Renal cortex interstitium (tissue), 15 donors: ENCODE measurements at places on chromosomes 2 and 18.

GRCh38 chr2:116669782-116670181 is 1144.7 kb upstream of the DDX18 start:
- no peak for DNase-seq

DNA sequence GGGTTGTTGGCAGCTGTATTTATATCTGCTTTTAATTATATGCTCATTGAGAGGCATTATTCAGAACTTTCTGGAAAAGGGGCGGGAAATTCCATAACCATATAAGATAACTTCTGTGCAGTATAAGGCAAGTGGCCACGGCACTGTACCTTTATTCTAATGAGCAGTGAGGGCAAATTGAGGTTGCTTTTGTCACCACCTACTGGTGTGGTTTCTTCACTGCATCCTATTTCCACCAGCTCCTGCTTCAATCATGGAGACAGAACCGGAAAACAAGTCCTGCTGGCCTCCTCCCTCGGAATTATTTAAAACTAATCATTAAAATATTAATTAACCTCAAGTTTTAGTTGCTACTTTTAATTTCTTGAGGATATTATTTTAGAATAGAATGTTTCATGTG is 759.4 kb downstream of the CBLN2 start:
- no peak for DNase-seq

DNA sequence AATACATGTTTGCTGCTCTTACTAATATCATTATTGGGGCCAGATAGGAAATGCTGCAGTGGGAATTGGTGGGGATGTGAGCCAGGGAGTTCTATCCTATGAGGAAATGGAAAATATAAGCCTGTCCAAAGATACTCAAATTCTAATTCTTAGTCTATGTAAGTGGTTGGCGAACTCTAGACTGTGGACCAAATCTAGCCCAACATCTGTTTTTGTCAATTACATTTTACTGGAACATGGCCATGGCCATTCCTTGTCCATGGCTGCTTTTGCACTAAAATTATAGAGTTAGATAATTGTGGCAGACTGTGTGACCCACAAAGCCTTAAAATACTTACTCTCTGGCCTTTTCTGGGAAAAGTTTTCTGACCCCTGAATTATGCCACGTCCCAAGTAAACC is 113.3 kb downstream of the MGAT5 start:
- DNase-seq = no peak

DNA sequence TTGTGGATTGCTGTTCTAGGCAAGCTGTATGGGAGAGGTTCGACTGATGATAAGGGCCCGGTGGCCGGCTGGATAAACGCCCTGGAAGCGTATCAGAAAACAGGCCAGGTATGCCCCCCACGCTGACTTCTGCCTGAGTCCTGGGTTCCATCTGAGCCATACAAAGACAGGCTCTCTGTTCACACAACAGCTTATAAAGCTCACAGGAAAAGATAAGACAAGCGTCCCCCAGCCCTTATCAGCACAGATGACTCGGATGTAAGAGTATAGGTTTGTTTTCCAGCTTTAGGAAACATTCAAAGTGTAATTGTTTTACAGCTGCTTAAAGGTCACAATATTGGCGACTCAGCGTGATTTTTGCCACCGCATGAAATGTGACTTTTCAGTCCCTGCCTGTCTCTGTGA is 12.7 kb downstream of the CNDP2 start:
- DNase-seq = no peak

DNA sequence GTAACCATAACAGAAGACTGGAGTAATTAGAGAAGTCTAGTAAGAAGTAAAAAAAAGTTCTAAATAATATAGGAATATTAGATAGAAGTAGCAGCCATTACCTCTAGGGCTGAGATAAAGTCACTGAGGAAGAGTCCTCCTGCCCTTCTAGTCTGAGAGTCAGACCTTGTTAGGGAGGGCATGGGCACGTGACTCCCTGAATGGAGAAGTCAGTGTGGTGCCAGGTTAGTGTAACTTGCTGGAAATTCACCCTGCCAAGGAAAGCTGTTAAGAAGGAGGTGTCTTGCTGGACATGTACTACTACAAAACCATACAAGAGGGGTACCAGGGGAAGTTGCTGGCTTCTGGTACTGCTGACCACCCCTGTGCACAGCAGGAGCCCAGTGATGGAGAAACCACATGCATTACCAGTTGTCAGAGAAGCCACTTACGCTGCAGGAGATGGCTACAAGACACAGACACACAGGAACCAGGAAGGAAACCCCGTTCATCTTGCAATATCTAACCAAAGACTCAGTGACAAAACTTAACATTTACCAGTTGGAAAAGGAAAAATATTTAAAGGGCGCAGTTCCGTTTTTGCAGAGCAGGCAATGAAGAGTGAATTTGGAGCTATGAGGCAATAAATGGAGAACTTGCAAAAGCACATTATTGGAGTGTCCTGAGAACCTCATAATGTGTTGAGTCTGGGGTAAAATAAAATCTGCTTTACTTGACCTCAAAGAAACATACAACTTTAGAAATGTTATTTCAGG is 77.2 kb upstream of the TLK1 start:
- no peak for DNase-seq

- no peak for DNase-seq
Observed at GRCh38 chr18:9825571-9826073, 60.2 kb upstream of the TXNDC2 start.

GRCh38 chr2:136136931-136137330 is 19.0 kb upstream of the CXCR4 start:
- no peak for DNase-seq

GRCh38 chr2:219168526-219168925 is 1.3 kb downstream of the SLC23A3 start:
- DNase-seq = no peak

DNA sequence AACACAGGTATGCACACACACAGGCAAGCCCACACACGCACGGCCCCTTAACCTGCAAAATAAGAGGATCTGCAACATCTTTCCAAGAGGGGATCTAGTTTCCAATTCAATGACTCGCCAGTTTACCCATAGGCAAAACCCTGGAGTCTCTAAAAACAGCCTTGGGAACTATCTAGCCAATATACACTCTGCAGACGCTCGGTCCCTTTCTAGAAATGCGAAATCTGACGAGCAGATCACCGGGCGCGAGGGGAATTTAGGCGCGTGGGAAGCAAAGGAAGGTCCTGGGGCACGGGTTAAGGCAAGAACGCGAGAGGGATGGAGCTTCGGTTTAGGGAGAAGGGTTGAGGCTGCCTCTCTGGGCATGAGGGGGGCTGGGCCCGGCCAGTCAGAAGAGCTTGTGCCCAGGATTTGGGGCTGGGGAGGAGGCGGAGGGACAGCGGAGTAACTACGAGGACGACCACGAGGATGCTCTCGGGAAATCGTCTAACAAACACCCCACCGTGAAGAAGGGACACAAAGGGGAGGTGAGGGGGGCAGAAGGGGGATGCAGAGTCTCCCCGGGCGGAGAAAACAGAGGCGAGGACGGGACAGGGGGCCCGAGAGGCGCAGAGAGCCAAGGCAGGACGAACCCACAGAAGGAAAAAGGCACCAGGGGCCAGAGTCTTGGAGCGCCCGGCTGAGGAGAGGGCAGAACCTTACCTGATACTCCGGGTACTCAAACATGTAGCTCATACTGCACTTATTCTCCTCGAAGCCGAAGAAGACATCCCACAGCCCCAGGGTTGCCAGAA is 542 bp downstream of the PGAP1 start:
- DNase-seq = peak; percentile 26

- no peak for DNase-seq
Observed at GRCh38 chr2:223050900-223051504, 988 bp upstream of the KCNE4 start.

DNA sequence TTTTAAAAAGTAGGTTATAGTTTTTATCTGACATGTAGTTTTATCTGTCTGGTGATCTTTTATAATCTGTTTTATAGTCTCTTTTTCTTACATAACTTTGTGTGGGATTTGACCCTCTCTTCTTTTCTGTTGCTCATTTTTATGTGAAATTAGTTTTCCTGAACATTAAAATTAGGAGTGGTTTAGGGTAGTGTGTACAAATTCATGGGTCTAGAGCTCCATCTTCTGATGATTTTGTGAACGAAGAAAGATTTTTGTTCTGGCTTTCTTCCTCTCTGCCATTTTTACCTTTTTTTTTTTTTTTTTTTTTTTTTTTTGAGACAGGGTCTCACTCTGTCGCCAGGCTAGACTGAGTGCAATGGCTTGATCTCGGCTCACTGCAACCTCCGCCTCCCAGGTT is 46.6 kb downstream of the SLC30A6 start:
- DNase-seq = no peak

- DNase-seq = no peak
Observed at GRCh38 chr2:162211732-162212131, 31.5 kb downstream of the FAP start.

GRCh38 chr18:47779381-47779780 is 151.1 kb downstream of the SMAD2 start:
- no peak for DNase-seq

DNA sequence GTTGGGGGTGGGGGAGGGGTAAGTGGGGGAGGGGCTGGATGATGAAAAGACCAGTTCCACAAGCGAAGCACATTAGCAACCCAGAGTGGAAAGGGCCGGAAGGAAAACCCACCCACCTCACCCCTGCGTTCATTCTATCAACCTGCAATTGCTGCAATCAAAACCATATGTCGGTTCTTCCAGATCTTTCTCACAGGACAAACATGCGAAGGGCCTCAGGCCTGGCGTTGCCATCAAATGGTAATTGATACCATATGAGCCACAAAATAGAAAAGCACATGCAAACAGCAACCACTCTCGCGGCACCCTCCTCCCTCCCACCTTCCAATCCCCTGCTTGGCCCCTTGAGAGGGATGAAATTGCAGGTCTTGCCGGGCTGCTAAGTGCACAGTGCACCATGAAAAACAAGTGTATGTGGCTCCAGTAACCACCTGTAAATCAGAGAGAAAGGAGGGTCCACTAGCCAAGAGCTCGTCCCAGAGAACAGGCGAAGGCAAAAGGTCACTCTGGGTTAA is 287.5 kb downstream of the TCF4 start:
- DNase-seq = no peak
